ENCODE measurements at places on chromosomes 7 and 10. TPM values are rescaled to one million over a fixed set of nuclear protein-coding genes. Genes with fewer than 3 reads are reported as not detected.
A peak's percentile ranks its signal among the peaks of the same experiment; 100 is the strongest.

The TM9SF3 gene
- total RNA-seq: 86.7 TPM

The TIMM23 gene
- total RNA-seq: 117 TPM

DNA sequence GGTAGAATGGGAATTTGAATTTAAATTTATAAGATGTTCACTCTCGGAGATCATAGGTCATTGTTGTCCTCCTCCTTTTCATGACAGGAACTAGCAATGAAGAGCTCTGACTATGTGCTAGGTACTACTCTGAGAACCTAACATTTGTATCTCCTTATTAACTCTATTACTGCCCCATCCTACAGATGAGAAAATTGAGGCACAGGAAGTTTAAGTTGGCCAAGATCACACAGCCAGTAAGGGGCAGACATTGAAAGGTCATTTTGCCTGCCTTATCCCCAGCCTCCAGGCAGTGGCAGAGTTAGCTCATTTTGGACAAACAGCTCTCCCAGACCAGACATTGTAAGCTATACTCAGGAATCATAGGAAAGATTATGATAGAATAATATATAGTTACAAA is 6.0 kb downstream of the SRGN start:
- DNase-seq: no peak
- H3K4me3 ChIP-seq: no peak overlapping the region
- H3K4me1 ChIP-seq: peaks cover 55% of the 10 kb centered on the region
- no peak overlapping the region for H3K27ac ChIP-seq
- H3K27me3 ChIP-seq: no peaks in the 10 kb centered on the region

GRCh38 chr10:132943791-132944404 is 1.5 kb upstream of the CFAP46 start:
- H3K27me3 ChIP-seq: peaks cover 54% of the 10 kb centered on the region
- no peak overlapping the region for H3K4me3 ChIP-seq

The SAMD9 gene
- total RNA-seq: 16.8 TPM

DNA sequence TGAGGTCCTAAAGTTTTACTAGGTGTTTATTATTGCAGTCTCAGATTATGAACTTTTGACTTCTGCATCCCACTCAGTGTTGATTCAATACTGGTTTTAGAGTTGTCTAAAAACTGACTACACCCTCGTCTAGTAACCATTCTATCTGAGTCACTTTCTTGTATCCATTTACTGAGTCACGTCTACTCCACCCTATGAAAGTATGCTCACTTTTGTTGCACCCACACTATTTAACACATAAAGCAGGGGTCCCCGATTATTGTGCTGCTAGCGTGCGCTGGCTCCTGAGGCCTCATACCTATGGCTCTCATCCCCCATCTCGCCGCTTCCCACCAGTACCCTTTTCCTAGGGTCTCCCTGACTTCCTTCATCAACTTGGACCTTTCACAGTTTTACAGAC is 2.0 kb downstream of the SAMD9 start:
- no peaks in the 10 kb centered on the region for H3K27me3 ChIP-seq
- H3K27ac ChIP-seq: peak overlapping the region; percentile 43
- peaks cover 43% of the 10 kb centered on the region for H3K4me1 ChIP-seq
- H3K4me3 ChIP-seq: peak overlapping the region; percentile 76
- peaks cover 52% of the 10 kb centered on the region for H3K36me3 ChIP-seq

DNA sequence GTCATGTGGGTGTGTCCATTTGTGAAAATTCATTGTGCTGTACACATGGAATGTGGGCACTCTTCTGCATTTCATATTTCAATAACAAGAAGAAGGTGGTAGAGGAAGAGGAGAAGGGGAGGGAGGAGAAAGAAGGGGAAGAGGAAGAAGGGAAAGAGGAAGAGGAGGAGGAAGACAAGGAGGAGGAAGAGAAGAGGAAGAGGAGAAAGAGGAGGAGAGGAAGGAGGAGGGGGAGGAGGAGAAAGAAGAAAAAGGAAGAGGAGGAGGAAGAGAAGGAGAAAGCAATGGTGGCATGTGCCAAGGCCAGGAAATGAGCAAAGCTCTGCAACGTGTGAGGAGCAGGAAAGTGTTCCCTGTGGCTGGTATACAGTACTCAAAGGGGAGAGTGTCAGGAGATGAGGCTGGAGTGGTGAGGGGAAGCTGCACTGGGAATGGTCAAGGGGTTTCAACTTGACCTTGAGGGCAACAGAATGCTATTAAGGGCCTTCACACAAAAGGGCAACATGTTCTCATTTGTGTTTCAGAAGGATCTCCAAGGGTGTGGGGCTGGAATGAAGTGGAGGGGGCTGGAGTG is 40.5 kb downstream of the WNT2 start:
- H3K4me3 ChIP-seq: no peak overlapping the region
- DNase-seq: no peak
- no peaks in the 10 kb centered on the region for H3K27me3 ChIP-seq
- no peak overlapping the region for H3K27ac ChIP-seq

GRCh38 chr10:120505056-120505455 is 48.0 kb downstream of the PLPP4 start:
- no peaks in the 10 kb centered on the region for H3K4me1 ChIP-seq
- H3K4me3 ChIP-seq: no peak overlapping the region
- H3K36me3 ChIP-seq: no peaks in the 10 kb centered on the region
- no peak overlapping the region for H3K27ac ChIP-seq
- no peak for DNase-seq

The OR9A2 gene
- total RNA-seq: not detected

The OPN1SW gene
- not detected for total RNA-seq
